ENCODE measurements at places on chromosomes 1 and 21.

GRCh38 chr1:54459726-54460191 lies 53.6 kb upstream of the SSBP3 start:
- no peak for DNase-seq

DNA sequence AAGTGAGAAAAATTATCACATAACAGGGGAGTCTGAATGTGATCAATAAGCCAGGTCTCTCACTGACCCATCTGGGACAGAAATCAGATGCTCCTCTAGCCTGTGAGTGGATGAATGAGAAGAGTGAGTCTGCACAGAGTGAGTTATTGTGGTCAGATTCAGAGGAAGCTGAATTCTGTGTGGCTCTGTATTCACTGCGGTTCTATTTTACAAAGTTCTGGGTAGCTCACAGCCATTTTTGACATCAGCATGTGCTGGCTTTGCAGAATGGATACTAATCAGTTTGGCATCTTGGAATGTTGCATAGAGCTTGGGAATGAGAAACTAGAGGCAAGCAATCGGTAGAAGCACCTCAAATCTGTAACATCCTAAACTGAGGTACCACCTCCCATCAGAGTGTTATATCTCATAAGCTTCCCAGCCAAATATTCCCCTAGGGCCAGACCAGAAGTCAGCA lies 3.8 kb downstream of the COLGALT2 start:
- no peak for DNase-seq

- DNase-seq, result no peak
These were observed 76.3 kb upstream of the ZRANB2 start for GRCh38 chr1:71157151-71157550.

DNA sequence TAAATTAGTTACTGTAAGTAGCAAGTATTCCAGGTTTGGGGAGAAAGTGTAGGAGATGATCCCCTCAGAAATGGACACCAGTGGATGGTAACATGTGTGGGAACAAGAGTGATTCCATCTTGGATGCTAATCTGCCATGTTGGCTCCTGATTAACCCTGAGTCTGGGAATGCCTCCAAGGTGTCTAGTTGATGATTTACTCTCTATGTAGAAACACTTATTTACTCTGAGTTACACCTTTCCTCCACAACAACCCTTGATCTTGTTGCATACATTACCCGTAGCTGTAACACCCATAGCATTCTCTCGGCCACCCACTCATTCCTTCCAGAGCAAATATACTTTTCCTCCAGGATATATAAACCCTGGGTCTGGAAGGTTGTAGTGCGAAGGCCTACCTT lies 315.9 kb upstream of the GREM2 start:
- no peak for DNase-seq

GRCh38 chr1:15685820-15686219 lies 1.7 kb downstream of the PLEKHM2 start:
- DNase-seq, result no peak

- no peak for DNase-seq
These were observed 48.8 kb downstream of the KCNK1 start for GRCh38 chr1:233662575-233663304.

- DNase-seq, result no peak
These were observed 9.5 kb downstream of the LSS start for GRCh38 chr21:46218906-46219590.

DNA sequence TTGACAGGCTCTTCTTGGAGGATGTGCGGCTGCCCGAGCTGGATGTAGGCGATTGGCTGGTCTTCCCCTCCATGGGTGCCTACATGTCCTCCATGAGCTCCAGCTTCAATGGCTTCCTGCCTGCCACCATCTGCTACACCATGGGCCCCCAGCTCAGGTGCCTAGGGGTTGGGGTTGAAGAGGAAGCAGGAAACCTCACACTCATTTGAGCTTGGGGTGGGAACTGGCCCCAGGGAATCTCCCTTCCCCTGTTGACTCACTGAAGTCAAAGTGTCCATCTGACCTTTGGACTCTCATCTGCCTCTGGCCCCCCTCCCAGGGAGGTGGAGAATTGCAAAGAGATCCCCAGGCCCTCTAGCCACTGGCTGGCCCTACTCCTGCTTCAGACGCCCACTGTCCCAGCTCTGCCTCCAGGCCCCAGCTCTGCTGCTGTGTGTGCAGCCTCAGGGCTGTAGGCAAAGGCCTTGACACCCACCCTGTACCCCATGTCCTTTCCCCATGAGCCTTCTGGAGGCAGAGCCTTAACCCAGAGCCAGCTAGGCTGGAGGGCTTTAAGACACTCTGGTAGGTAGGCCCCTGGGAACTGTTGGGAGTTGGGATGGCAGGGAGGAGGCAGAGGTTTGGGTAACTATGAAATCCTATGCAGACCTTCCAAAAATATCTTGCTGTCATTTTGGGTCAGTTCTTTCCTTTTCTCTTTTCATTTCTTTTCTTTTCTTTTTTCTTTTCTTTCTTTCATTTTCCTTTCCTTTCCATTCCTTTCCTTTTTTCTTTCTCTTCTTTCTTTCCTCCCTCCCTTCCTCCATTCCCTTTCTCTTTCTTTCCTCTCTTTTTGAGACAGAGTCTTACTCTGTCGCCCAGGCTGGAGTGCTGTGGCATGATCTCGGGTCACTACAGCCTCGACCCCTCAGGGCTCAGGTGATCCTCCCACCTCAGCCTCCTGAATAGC lies 66.9 kb upstream of the TINAGL1 start:
- DNase-seq, result no peak

DNA sequence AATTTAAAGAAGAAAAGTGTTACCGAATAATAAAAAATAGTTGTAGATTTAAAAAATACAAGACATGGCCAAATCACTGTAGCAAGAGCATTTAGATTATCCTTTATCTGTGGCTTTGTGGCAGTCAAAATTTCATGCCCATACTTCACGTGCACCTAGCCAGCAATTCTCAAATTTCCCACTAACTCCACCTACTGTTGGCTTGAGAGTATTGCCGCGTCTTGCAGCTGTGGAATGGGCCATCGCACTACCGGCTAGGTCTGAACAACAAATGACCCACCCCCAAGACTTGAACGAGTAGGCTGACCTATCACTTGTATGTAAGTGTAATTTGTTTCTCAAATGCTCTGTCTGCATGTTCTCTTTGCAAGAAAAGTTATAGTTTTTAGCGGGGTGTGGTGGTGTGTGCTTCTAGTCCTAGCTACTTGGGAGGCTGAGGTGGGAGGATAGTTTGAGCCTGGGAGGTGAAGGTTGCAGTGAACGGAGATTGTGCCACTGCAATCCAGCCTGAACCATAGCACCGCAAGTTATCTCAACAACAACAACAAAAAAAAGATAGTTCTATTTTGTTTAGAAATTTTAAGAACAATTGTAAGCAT lies 4.1 kb downstream of the KRTAP13-4 start:
- peak; percentile 27 for DNase-seq

DNA sequence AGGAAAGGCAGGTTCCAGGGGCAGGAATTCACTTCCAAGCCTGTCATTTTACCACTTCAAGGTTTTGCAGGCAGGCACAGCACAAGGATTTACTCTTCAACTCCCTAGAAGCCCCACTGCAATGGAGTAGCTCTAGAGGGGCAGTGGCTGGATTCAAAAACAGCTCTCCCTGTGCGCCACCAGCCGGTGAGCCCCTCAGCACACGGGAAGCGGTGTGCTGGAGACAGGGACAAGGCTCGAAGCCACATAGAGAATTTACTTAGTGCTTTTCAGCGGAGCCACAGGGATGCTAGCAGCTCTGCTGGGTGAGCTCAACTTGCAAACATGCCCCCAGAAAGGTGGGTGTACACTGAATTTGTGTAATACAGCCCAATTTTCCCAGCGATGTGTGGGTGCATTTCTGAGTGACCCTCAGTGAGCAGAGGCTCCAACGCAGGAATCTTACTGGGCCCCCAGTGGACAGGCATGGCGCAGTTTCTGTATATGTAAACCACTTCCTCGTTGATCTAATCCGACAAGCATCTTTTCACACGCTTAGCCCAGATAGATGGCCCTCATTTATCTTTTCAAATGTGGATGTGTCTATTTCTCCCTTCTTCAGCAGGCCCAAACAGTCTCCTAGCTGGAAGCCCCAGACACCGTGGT lies 10.9 kb downstream of the VWA5B1 start:
- no peak for DNase-seq

GRCh38 chr1:155607708-155608107 lies 2.3 kb upstream of the MSTO1 start:
- no peak for DNase-seq

DNA sequence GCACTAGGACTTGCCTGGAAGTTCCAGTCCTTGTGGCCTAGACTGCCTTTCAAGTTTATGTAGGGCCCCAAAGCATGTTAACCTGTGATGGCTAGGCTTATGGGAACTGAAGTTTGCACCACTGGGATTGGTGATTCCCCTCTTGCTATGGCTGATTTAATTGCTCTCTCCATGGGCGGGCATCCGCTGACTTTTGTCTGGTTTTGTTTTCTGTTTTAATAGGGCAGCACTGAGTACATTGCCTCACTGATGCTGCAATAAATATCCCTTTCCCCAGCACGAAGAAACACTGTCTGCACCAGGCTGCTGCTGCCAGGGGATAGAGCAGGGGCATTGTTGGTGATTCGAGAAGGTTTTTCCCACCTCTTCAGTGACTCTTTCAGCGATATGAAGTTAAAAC lies 73.3 kb upstream of the PDE4B start:
- DNase-seq, result no peak

DNA sequence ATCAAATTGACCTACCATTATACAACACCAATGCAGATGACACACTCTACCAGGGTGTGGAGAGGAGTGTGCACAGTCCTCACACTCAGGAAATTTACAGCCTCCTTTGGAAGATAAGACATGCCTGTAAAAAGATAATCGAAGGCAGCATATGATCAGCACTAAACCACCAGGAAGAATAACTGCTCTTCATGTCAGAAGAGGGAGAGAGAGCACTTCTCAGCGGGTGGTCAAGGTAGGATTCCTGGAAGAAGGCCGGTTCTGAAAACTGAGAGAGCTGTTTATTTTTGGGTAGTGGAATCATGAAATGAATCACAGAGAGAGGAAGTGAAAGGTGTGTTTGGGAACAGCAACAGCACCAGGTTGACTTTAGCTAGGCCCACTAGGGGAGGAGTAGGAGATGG lies 14.0 kb upstream of the ZNF697 start:
- DNase-seq, result no peak

- no peak for DNase-seq
These were observed 97.7 kb upstream of the TMEM51 start for GRCh38 chr1:15055736-15056415.

DNA sequence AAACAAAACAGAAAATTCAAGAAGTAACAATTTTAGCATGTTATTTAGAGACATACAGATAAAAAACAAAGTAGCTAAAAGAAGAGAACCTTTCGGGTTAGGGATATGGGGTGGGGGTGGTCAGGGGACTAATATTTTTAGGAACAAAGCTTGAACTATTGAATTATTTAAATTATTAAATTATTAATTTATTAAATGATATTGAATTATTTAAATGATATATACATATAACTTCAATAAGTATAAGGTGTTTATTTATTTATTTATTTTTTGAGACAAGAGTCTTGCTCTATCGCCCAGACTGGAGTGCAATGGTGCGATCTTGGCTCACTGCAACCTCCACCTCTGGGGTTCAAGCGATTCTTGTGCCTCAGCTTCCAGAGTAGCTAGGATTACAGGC lies 36.0 kb downstream of the EIF2B3 start:
- no peak for DNase-seq

GRCh38 chr1:54805981-54806381 lies 4.9 kb upstream of the TTC22 start:
- no peak for DNase-seq
